Common myeloid progenitor, CD34-positive (primary cell): ENCODE measurements at places on chromosomes 1 and 21.
A peak's percentile ranks its signal among the peaks of the same experiment; 100 is the strongest.

DNA sequence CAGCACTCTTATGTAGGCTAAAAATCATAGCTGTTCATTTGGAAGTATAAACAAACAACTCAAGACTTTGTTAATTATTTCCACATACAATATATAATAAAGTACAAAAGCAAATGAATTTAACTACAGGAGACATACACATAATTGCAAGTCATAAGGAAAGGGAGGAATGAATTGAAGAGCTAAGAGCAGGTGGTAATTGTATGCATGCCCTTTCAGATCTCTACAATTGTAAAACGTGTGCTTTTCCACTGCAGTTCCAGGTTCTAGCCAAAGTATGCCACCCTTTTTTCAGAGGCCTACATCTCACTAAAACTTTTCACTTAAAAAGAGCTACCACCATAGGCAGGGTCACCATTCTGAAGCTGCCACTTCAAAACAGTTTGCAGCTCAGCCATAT, 42.8 kb upstream of the HP1BP3 start:
- DNase-seq = no peak

GRCh38 chr1:201406831-201407406, 7.8 kb upstream of the LAD1 start:
- DNase-seq = no peak

GRCh38 chr1:218079820-218080219, 205.3 kb upstream of the RRP15 start:
- DNase-seq = no peak

DNA sequence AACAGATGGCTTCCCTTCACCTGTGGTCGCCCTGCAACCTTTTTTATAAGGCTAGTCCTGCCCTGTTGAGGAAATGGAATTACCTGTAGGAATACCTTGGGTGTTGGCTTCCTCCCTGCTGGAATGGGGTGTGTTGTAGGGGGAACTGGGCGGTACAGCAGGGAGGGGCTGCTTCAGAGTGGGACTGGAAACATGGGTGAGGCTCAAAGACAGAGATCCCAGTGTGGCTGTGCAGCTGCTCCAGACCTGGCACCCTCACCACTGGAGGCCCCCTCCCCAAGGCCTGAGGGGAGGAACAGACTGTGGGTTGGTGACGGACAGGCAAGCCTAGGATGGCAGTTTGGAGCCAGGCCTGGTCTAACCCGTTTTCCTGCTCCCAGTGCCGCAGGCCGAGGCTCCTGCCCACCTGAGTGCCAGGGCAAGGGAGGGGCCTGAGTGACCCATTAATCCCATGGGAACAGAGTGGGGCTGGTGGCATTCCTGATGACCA, 4.5 kb downstream of the EFNA3 start:
- no peak for DNase-seq

- DNase-seq = no peak
Measured at GRCh38 chr1:176733661-176734060, 270.7 kb downstream of the PAPPA2 start.

DNA sequence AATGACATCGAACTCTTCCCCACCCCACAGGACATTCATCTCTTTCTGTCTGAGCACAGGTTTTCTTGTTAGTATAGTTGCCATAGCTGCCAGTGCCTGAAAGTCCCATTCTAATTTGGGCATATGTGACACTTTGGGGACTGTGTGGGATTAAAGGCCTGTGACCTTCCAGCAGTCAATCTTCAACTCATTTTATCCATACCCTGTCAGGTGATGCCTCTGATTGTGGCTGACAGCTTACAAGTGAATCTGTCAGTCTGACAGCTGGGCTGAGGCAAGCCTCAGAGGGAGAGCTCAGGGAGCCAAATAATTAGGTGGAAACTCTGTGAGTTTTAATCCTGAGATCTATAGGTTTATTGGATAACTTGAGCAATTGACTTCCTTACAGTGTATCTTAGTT, 29.6 kb downstream of the ZCCHC17 start:
- DNase-seq = no peak

GRCh38 chr1:228445843-228446650, 29.4 kb upstream of the TRIM17 start:
- DNase-seq = peak; percentile 52

DNA sequence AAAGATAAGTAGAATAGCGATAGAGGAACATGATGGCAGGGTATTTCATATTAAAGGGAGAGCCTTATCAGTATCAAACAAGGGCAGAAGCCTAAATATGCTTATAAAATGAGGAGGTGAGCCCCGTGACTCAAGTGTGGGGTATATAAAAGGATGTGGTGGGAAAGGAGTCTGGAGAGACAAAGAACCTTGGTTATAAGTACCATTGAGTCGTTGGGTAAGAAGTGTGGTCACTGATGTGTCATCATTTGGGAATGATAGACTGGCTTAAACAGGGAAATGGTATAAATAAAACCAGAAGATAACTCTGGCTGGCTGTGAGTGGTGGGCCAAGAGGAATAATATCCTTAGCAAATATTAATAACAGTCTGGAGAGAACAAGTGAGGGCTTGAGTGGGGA, 10.9 kb upstream of the CD5L start:
- DNase-seq = no peak

DNA sequence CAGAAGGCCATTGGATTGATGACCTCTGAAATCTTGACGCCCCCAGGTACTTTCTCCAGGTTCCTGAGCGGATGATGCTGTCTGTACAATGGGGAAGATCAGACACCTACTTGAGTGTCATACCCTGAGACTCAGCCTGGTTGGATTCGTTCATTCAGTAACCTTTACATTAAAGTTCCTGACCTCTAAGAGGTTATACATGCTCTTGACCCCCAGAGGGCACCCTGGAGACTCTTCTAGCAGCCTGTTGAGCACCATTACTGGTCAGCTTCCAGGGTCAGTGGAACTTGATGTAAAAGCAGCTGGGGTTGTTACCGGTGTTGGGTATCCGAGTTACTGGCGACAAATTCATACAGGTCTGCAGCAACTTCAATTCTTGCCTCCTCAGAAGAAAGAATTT, 114.3 kb upstream of the ZNF678 start:
- peak; percentile 47 for DNase-seq

GRCh38 chr21:15498455-15498854, 231.3 kb upstream of the USP25 start:
- no peak for DNase-seq

DNA sequence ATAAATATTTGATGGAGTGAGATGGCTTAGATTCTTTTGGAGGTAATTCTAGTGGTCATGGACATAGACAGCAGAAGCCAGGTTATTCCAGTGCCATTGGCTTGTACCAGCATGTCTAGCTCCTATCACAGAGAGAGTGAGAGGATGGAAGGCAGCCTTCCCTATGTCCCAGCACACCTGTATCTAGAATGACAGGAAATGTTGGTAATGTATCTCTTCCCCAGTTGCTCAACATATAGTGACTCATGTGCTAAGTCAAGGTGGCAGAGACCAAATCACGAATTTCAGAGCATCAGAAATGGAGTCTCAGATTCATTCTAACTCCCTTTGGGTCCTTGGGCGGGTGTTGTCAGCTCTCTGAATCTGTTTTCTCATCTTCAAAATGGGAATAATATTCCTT, 28.4 kb downstream of the METTL13 start:
- DNase-seq = no peak

DNA sequence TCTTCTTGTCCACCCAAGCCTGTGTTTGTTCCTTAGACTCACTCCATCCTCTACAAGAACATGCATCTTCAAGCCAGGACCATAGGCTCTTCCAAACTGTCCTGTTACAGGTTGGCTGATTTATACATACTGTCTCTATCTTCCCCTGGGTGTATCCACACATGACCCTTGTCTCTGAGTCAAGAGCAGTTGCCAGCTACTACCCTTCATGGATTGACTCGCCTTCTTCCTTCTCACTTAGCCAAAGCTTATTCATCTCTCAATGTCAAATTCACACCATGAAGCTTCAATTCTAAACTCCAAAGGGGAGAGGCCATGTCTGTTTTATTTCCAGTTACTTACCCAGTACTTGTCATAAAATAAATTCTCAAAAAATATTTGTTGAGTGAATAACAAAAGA, 64.1 kb upstream of the CACHD1 start:
- no peak for DNase-seq

GRCh38 chr1:228865627-228866330, 130.5 kb downstream of the RHOU start:
- DNase-seq = no peak

DNA sequence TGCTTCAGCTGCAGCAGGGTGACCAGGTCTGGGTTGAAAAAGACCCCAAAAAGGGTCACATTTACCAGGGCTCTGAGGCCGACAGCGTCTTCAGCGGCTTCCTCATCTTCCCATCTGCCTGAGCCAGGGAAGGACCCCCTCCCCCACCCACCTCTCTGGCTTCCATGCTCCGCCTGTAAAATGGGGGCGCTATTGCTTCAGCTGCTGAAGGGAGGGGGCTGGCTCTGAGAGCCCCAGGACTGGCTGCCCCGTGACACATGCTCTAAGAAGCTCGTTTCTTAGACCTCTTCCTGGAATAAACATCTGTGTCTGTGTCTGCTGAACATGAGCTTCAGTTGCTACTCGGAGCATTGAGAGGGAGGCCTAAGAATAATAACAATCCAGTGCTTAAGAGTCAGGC, 2.9 kb downstream of the C1QA start:
- DNase-seq = peak; percentile 34

- DNase-seq = no peak
Measured at GRCh38 chr1:177884479-177885021, 85.3 kb downstream of the SEC16B start.

DNA sequence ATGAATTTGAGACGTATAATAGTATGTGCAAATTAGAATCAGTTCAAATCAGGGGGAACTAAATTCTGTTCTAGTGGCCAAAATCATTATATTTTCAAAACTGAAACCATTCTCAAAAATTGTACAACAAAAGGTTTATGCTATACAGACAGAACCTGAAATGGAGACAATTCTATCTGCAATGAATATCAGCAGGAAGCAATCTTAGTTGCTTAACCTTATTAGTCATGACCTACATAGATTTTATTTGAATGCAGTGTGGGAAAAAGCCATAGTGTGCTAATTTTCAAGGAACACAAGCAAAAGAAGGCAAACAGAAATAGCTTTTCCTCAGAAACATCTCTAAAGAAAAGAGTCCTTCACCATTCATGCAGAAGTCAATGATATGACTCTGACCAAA, 6.5 kb downstream of the AK5 start:
- DNase-seq = peak; percentile 26

GRCh38 chr21:34722684-34723300, 54.0 kb downstream of the CLIC6 start:
- peak; percentile 20 for DNase-seq

GRCh38 chr1:19376428-19377372, 64.6 kb downstream of the SLC66A1 start:
- no peak for DNase-seq

GRCh38 chr1:223338811-223339746, 24.9 kb downstream of the SUSD4 start:
- no peak for DNase-seq

GRCh38 chr1:145747398-145748247, 28.3 kb downstream of the CD160 start:
- no peak for DNase-seq

GRCh38 chr1:227299688-227300087, 18.6 kb downstream of the CDC42BPA start:
- no peak for DNase-seq

DNA sequence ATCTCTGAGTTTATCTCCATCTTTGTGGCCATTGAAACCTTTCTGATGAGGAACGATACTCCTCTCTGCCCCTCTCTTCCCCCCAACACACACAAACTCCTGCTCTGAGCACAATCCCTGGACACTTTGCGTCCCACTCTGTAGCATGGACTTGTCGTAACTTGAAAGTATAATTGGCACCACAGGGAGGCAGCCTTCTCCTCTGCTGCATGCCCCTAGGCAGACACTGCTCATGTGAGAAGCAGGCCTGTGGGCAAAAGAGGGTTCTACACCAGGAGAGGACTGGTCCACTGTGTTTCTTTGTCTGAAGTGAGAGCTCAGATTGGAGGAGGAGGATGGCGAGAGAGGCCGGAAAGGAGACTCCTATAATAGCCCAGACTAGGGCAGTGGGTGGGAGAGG, 3.8 kb upstream of the PARS2 start:
- peak; percentile 43 for DNase-seq

DNA sequence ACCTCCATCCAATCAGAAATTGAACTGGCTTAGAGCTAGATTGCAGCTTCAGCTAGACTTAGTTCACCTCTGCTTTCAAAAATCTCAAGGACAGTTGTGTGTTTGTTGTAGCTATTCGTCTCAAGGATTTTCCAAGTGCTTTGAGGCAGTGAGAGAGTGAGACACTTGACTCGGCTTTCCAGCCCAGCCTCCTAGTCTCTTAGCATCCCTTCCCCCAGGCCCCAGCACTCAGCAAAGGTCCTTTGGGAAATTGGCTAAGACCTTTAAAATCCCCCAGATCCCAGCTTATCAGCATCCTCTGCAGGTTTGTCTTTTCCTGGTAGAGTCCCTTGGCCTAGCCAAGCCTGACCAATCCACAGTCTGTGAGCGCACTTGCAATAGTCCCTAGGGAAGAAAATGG, 47.9 kb upstream of the PROX1 start:
- DNase-seq = no peak

DNA sequence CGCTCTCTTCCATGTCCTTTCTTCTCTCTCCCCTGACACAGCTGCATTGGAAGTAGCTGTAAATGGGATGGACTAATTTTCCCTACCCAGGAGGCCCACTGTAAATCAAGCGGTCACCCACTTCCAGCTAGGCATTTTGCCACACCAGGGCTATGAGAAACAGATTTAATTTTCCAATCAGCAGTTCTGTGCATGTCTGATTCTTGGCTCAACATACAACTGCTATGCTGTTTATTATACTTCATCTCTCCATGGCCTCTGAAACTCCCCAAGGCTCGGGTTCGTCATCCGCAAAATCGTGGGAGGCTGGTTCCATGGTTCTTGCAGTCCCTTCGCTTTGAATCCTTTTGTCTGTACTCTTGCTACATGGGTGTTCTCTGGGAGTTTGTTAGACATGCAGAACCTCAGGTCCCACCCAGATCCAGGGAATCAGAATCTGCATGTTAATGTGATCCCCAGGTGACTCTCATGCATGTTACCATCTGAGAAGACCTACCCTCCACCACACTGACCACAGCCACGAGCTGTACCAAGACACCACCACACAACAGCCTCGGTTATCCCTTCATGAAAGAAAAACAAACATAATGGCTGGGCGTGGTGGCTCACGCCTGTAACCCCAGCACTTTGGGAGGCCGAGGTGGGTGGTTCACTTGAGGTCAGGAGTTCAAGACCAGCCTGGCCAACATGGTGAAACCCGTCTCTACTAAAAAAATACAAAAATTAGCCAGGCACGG, 190.5 kb downstream of the GABPA start:
- no peak for DNase-seq

DNA sequence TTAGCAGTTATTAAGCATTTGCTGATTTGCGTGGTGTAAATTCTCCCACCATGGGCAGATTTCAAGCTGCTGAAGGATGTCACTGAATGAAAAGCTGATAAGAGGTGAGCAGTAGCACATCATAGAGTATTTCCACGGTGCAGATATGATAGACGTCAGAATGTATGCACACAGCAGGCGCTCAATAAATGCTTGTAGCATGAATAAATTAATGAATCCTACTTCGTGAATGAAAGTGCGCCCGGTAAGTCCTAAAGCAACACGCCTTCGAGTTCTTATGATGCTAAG, 510 bp upstream of the UBIAD1 start:
- DNase-seq = peak; percentile 67
